ENCODE measurements at places on chromosomes 5 and 9. TPM values are rescaled to one million over a fixed set of nuclear protein-coding genes. Genes with fewer than 3 reads are reported as not detected.

The ANKHD1 gene
- 118 TPM for total RNA-seq

The TARS1 gene
- 190 TPM for total RNA-seq

The ARHGEF37 gene
- total RNA-seq, result 1.5 TPM

The PRRT1B gene
- not detected for total RNA-seq

The PCDHB3 gene
- not detected for total RNA-seq

The SLCO4C1 gene
- 0.28 TPM for total RNA-seq

The PTGS1 gene
- 0.28 TPM for total RNA-seq

The IL13 gene
- total RNA-seq, result 231 TPM

The GFI1B gene
- not detected for total RNA-seq

The NFIB gene
- not detected for total RNA-seq

The CLK4 gene
- 26.1 TPM for total RNA-seq

The TAS2R1 gene
- total RNA-seq, result not detected

The SPINK6 gene
- total RNA-seq, result not detected

The SEMA6A gene
- 0.24 TPM for total RNA-seq

The FREM1 gene
- not detected for total RNA-seq

The SSBP2 gene
- 13.4 TPM for total RNA-seq

The MXD3 gene
- total RNA-seq, result 11.7 TPM

The SLC30A5 gene
- total RNA-seq, result 60.2 TPM

The ORM2 gene
- not detected for total RNA-seq

The LCN12 gene
- 2.3 TPM for total RNA-seq

The RNF180 gene
- total RNA-seq, result not detected

Measured in activated CD4-positive, alpha-beta T cell treated with anti-CD3 and anti-CD28 coated beads, Interleukin-2, amount 10 ng/mL, durations not matched to agents 24 days and 14 days (primary cell).